ENCODE measurements at places on chromosomes 12 and 14.

GRCh38 chr12:45987340-45987727, 3.0 kb downstream of the SCAF11 start:
- DNase-seq, result no peak

- no peak for DNase-seq
These were observed 57.9 kb downstream of the KDM2B start for GRCh38 chr12:121522971-121523370.

GRCh38 chr12:122965321-122965751, 927 bp downstream of the ABCB9 start:
- DNase-seq, result no peak

DNA sequence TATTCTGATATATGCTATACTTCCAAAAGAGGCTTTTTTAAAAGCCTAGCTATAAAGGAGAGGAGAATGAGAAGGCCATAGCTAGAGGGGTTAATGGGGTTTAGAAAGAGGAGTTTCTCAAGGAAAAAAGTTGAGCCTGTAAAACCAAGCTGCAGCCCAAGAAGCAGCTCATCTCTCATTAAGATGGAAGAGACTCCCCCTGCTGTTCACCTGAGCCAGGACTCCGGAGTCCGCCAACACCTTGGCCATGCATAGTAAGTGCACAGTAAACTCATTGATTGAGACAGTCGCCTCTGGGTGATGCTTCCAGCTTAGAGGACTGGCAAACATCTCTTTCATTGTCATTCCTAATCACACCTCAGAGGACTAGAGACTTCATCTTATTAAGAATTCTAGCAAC, 46.2 kb downstream of the ANO2 start:
- DNase-seq, result no peak

DNA sequence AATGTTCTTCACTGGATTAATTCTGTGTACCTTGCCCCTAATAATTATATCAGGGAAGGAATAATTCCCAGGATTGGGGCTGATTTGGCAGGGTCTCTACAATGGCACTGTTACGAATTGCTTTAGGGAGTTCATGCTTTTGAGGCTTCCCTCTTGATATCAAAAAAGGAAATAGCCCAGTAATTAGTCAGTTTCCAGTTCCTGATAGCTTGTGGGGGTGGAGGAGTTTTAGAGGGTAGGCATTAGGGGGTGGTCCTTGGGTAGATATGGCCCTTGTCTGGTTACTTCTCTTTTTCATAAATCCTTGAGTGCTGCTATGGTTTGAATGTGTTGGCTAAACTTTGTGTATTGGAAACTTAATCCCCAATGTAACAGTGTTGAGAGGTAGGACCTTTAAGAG, 6.1 kb upstream of the SRSF5 start:
- DNase-seq, result no peak

- no peak for DNase-seq
These were observed 24.4 kb downstream of the CYP46A1 start for GRCh38 chr14:99708449-99708848.

GRCh38 chr12:67354322-67354721, 85.2 kb downstream of the CAND1 start:
- DNase-seq, result no peak

DNA sequence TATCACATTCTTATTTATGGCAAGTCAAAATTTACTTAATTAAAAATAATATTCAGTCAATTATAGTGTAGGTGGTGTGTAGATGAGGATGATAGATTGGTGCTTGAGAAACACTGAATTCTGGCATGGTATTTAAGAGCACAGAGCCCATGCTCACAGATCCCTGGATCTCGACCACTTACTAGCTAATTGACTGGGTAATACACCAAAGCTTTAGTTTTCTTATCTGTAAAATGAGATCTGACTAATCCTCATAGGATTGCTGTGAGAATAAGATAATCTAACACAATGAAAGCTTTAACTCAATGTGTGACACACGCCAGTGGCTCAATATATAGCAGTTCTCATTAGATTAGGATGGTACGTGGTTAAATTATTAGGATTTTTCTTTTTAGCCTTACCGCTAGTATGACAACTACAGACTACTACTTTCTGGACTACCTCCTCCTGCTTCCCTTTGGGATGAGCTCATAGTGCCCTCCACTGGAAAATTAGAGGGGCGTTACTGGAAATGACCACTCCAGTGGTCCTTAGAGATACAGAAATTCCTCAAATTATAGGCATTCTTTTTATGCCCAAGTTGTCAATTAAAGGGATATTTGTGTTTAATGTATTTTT, 482.8 kb upstream of the TBX3 start:
- no peak for DNase-seq

DNA sequence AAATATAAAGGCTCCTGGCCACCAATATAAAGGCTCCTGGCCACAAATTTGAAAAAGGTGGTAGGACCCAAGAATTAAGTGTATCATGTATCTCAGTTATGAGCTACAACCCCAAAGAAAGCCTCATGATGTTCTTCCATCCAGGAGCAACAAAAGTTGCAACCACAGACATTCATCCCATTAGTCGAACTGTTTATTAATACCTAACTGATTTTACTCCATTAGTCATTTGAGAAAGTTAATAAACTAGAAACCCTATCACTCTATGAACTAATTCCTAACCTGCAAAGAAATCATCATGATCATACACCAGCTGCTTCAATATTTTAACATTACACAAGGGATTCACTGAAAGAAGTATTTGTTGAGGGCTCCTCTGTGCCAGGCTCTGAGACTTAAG, 253.2 kb upstream of the GRIP1 start:
- DNase-seq, result no peak

GRCh38 chr14:72057701-72058285, 125.6 kb downstream of the RGS6 start:
- DNase-seq, result no peak

- DNase-seq, result no peak
These were observed 27.3 kb downstream of the AKAP3 start for GRCh38 chr12:4621511-4621910.

GRCh38 chr12:90301561-90302133, 593.0 kb upstream of the ATP2B1 start:
- DNase-seq, result no peak

DNA sequence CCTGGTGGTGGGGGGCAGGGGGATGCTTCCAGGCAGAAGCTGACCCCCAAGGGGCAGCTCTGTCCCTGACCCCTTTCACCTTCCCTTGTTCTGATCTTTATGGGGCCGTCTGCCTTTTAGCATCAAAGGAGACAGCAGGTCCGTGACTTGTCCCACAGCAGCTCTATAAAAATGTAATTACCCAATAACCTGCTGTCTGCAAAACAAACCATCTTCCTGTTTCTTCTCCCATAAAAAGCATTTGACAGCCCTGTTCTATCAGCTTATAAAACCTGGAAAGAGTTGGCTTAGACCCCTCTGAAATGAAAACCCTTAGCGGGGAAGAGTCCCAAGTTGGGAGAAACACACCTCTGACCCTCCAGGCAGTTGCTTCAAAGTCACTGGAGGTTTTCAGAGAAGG, 416.9 kb downstream of the MED13L start:
- DNase-seq, result no peak

- DNase-seq, result no peak
These were observed 7.5 kb downstream of the PTPN6 start for GRCh38 chr12:6958609-6959057.

DNA sequence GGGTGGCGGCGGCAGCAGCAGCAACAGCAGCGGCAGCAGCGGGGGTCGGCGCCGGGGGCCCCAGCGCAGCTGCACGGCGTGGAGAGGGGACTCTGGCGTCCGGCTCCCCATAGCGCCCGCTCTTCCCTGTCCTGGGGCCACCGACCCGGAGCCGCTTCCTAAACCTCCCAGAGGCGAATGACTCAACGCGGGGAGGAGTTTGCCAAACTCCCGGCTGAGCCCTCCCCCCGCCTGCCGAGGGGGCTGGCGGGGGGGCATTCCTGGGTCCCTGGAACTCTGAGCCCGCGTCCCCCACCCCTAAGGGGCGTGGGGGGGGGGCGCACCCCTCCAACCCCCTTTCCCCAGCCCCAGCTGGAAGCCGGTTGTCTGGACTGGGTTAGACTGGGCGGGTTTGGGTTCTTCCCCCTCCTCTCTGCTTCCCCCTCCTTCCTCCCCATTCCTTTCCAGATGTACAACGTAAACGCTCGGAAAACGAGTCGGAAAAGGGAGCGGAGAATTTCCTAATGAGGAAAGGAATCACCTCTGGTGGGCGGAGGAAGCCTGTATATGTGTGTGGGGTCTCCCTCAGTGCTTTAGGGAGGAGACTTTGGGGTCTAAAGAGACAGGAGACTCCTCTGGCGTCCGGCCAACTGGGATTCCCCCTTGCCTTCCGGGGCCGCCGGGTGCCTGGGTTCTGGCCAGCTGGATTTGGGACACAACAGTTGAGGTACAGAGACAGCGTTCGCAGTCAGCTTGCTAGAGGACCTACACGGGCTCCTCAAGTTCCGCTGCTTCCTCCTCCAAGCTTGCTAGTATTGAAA, at the start of gene ITGA5:
TSS of gene ITGA5 (minus strand) at position 179 of the 800 bp plus-strand sequence. CDS start at position 111, 68 bp downstream.
- DNase-seq, result peak; percentile 11

DNA sequence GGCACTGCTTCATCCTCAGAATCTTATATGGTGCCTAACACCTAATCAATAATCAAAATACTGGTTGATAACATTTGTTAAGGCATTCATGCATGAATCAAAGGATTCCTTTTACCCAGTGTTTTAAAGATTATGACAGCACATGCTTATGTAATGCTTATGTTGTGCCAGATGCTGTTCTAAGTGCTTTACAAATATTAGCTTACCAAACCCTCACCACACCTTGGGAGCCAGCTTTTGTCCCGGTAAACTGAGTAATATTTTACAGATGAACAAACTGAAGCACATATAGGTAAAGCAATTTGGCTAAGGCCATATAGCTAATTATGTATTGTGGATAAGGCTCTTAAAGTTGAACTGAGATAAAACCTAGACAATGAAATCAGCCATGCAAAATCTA, 209.2 kb downstream of the ALX1 start:
- no peak for DNase-seq

DNA sequence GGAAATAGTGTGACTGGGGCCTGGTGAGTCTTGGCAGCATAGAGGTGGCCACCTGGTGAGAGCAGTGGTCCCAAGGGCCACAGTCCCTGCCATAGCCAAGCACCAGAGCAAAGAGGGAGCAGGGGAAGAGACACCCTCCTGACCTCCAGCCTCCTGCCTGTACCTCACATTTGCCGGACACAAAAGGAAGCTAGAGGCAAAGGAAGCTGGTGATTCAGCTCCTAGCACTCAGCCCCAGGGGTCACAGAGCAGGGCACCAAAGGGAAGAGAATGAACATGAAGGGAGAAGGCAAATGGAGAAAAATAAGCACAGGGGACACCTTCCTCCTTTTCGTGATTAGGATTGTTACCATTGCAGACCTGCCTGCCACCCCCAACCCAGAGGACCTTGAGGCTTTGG, 216.8 kb downstream of the ZFP36L1 start:
- no peak for DNase-seq

DNA sequence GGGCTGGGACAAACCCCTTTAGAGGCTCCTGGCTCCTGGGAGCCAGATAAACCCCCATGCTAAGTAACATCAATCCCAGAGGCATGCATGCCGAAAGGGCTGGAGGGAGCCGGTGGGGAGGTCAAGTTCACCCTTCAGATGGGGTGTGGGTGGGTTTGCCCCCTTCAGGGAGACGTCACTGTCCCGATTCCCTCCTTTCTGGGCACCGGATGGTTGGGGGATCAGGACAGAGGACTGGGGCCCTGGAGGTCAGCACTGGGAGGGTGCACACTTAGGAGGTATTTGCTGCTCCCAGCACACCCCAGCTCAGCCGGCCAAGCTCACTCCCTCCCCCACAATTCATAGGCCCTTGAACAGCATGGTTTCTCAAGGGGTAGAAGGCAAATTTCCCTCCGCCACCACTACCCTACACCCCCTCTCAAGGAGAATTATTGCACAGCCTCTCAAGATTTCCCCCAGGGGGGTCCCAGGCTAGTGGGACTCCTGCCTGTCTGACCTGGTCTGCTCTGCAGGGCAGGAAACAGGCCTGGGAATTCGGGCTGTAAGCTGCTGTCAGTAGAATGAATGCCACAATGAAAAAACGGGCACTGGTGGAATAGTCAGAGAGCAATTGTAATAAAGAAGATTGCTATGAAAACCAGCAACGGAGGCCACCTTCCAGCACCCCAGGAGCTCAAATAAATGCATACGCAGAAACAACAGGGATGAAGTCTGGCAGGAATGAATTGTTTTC, 63.5 kb downstream of the GALNT16 start:
- no peak for DNase-seq

DNA sequence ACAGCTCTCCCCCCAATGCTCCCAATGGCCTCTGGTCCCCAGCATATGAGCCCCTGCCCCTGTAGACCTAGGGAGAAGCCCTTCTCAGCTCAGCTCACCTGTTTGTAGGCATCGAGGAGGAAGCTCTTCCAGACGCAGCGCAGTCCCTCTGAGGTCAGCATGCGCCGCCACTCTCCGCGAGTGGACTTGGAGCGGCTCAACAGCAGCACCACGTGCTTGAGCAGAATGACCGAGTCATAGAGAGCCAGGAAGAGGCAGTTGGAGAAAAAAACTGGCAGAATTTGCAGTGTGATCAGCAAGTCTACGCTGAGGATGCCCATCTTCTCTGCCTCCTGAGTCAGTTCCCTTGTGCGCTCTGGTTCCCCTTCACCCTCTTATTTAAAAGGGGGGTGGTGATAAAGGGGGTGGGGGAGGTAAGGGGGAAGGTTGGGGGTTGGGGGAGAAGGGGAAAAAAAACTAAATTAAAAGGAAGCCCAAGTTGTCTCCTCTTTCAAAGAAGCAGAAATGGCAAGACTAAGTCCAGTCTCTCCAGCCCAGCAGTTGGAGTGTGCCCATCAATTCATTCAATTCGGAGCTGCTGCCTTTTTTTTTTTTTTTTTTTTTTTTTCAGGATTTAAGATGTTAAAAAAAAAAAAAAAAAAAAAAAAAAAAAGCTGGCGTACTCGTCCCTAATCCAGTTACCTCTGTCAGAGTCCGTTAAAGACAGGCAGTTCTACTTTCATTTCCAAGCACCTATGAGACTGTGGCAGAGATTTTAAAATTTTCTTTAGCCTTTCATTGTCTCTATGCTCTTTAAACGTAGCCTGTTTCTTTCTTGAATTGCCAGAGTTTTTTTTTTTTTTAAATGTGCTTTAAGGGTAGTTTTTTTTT, at the start of gene DIO2:
TSS of gene DIO2 (minus strand) at position 352 of the 870 bp plus-strand sequence. CDS start at position 320, 32 bp downstream.
- DNase-seq, result no peak

DNA sequence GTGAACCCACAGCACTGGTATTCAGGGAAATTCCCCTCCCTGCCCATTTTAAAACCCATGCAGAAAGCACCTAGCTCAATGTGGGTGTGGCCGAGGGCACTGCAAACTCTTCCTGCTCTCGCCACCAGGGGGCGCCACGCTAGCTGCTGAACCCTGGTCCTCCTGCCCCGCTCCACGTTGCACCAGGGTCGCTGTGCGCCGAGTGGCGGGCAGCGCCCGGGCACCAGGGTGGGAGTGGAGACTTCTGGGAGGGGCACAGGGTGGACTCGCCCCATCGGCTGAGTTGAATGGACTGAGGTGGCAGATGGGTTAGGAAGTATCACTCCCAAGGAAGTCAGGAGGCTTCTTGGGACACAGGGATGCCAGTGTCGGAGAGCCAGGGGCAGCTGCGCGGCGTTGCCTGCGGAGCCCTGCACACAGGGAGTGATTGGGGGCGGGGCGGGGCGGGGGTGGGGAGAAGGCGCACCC, 48.1 kb upstream of the BCL11B start:
- peak; percentile 26 for DNase-seq

DNA sequence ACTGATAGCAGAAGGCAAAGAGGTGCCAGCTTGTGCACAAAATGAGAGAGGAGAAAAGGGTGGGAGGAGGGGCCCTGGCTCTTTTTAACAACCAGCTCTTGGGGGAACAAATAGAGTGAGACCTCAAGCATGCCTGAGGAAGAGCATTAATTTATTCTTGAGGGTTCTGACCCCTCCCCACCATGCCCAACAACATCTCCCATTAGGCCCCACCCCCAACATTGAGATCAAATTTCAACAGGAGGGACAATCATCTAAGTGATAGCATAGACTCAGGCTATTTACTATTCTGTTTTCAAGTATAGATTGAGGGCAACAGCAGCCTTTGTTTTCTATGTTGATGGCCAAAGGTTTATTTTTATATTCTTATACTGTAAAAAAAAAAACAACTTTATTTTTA, 59.7 kb downstream of the FUT8 start:
- DNase-seq, result no peak
